ENCODE measurements at places on chromosomes 13 and 19. TPM values are rescaled to one million over a fixed set of nuclear protein-coding genes. Genes with fewer than 3 reads are reported as not detected.

DNA sequence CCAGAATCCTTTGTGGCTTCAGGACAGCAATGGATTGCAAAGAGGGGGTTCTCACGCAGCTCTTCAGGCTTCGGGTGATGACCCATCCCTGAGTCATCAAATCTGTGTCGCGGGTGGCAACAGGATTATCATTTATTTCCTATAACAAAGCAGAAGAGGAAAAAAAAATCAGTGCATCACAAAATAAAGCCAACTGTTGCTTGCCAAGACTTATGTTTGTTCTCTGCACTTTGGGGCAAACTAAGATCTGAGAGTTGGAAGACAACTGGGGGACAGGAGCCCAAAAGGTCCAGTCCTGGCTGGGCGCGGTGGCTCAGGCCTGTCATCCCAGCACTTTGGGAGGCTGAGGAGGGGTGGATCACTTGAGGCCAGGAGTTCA lies 6.4 kb downstream of the GNA15 start:
- DNase-seq: no peak
- no peak overlapping the region for H3K4me3 ChIP-seq
- peaks cover 4% of the 10 kb centered on the region for H3K27me3 ChIP-seq
- H3K36me3 ChIP-seq: no peaks in the 10 kb centered on the region
- H3K27ac ChIP-seq: no peak overlapping the region
- peaks cover under 1% of the 10 kb centered on the region for H3K4me1 ChIP-seq

DNA sequence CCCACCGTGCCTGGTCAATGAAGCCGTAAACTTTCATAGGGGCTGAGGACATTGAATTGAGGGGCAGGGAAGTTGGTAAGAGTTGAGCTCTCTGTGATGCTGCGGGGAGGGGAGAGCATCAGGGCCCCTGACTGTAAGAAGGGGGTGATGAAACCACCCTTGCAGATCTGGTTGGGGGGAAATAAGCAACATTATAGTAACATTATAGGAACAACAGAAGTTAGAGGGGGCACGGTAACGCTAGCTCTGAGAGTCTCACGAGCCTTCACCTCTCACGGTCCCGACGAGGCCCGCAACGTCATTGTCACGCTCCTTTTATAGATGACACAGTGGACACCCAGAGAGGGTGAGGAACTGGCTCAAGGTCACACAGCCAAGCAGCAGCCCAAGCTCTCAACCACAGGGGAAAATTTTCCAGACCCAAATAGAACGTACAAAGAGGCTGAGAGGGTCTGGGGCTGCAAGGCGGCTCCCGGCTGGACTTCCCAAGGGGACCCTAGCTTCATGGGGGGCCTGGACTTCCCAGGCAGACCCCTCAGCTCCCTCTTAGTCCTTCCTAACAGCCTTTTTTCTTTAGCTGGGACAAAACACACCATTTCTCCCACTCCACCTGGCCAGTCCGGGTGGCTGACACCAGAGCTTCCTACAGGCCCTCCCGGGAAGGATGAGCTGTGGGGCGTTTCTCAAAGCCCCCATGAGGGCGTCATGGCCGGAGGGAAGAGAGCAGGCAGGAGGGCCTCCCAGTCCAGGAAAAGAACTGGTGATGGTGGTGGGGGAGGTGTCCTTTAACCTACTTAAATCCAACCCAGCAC lies 4.1 kb downstream of the TLE5 start:
- no peak for DNase-seq
- H3K4me1 ChIP-seq: peaks cover 47% of the 10 kb centered on the region
- peak overlapping the region; percentile 22 for H3K4me3 ChIP-seq
- no peaks in the 10 kb centered on the region for H3K27me3 ChIP-seq

GRCh38 chr13:34207872-34208271 lies 389.9 kb downstream of the RFC3 start:
- H3K27me3 ChIP-seq: no peaks in the 10 kb centered on the region
- DNase-seq: no peak
- H3K4me3 ChIP-seq: no peak overlapping the region

DNA sequence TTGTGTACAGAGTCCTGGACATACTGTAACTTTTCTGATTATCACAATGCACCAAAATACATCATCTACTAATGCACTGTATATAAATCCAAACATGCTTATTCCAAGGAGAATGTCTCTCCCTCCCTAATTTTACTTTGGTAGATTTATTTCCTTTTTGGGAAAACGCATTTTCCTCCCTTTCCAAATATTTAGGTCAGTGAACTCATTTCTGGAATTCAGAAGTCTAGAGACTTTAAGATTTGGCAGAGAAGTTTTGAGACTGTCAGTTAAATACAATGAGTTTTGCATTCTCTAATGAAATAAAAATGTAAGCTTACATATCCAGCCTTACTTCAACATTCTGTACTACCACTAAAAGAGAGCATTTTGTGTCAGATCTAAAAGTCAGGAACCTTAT lies 165.8 kb upstream of the EDNRB start:
- H3K27me3 ChIP-seq: no peaks in the 10 kb centered on the region
- H3K27ac ChIP-seq: no peak overlapping the region
- no peaks in the 10 kb centered on the region for H3K4me1 ChIP-seq
- peaks cover 9% of the 10 kb centered on the region for H3K36me3 ChIP-seq

DNA sequence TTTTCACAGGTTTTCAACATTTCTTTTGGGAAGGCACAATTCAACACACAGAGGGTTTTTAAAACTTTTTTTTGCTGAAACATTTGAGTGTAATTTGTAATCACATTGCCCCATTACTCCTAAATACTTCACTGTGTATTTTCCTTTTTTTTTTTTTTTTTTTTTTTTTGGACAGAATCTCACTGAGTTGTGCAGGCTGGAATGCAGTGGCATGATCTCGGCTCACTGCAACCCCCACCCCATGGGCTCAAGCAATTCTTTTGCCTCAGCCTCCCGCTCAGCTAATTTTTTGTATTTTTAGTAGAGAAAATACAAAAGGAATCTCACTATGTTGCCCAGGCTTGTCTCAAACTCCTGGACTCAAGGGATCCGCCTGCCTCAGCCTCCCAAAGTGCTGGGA lies 14.8 kb upstream of the DNAJC15 start:
- H3K27ac ChIP-seq: peak overlapping the region; percentile 54
- no peak overlapping the region for H3K4me3 ChIP-seq
- peaks cover 39% of the 10 kb centered on the region for H3K4me1 ChIP-seq
- DNase-seq: no peak
- H3K27me3 ChIP-seq: no peaks in the 10 kb centered on the region

GRCh38 chr19:37079238-37079637 lies 1.0 kb downstream of the ZNF420 start:
- no peak for DNase-seq
- H3K4me3 ChIP-seq: peak overlapping the region; percentile 94
- H3K27ac ChIP-seq: no peak overlapping the region
- peaks cover 38% of the 10 kb centered on the region for H3K36me3 ChIP-seq

- H3K36me3 ChIP-seq: no peaks in the 10 kb centered on the region
- H3K27me3 ChIP-seq: no peaks in the 10 kb centered on the region
- H3K4me1 ChIP-seq: peaks cover 9% of the 10 kb centered on the region
Measured at GRCh38 chr19:7229735-7230134, 64.5 kb downstream of the INSR start.

DNA sequence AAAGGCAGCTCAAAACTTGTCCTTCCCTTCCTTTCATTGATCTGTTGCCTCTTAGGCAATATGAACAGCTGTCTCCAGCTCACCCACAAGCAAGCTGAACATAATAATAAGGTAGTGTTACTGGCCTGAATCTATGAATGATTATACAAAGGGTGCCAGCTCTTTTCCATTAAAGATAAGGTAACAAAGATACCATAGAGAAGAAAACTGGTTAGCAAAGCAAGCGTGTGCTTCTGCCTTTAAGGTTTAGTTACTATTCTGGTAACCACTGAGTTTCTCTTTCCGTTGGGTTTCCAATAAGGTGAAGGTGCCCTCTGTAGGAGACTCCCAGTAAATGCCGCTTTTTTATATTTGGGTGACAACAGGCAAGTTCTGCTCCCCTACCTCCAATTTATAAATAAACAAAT lies 12.1 kb upstream of the DACH1 start:
- H3K27me3 ChIP-seq: no peaks in the 10 kb centered on the region
- H3K27ac ChIP-seq: peak overlapping the region; percentile 77
- H3K36me3 ChIP-seq: peaks cover 8% of the 10 kb centered on the region

DNA sequence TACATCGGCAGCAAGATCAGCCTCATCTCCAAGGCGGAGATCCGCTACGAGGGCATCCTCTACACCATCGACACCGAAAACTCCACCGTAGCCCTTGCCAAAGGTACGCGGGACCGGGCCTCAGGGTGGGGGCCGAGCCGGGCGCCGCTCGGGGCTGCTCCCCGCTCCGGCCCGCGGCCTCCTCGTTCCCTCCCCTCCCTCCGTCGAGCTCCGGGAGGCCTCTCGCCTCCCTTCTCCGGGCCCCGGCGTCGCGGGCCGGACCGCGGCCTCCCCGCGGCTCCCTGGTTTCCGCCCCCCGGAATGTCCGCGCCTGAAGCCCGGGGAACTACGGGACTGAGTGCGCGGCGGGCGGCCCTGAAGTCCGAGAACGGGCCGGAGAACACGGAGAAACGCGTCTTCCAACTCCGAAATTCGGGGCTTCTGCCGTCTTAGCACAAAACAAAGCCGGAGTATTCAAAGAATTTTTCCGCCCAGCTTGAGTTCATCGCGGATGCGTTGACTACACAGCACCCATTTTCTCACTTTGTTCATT lies 423 bp downstream of the LSM14A start:
- H3K27me3 ChIP-seq: no peaks in the 10 kb centered on the region
- peak overlapping the region; percentile 87 for H3K4me3 ChIP-seq

- H3K4me3 ChIP-seq: peak overlapping the region; percentile 70
- H3K36me3 ChIP-seq: no peaks in the 10 kb centered on the region
- peak overlapping the region; percentile 95 for H3K27ac ChIP-seq
- peaks cover 30% of the 10 kb centered on the region for H3K4me1 ChIP-seq
- DNase-seq: no peak
Measured at GRCh38 chr19:45646345-45646698, 7.1 kb upstream of the EML2 start.

- DNase-seq: no peak
- H3K27ac ChIP-seq: no peak overlapping the region
- peaks cover 79% of the 10 kb centered on the region for H3K27me3 ChIP-seq
- no peak overlapping the region for H3K4me3 ChIP-seq
- no peaks in the 10 kb centered on the region for H3K36me3 ChIP-seq
Measured at GRCh38 chr19:8334458-8335342, 8.4 kb downstream of the KANK3 start.

DNA sequence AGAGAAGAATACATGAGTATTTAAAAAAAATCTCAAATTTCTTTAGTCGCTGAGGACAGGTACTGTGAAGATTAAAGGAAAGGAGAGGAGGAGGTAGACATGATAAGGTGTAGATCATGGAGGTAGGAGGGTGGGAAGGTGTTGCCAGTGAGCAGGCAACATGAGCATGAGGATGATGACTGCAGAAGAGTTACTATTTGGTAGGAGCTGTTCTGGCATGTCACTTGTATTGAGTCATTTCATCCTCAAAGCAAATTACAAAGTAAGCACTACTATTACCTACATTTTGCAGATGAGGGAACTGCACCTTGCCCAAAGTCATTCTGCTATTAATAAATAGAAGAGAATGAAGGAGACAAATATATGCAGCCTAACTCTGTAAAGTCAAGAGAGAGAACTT lies 435.8 kb upstream of the KLF12 start:
- peaks cover 8% of the 10 kb centered on the region for H3K27me3 ChIP-seq
- H3K27ac ChIP-seq: no peak overlapping the region
- no peak for DNase-seq
- no peak overlapping the region for H3K4me3 ChIP-seq
- H3K4me1 ChIP-seq: peaks cover 9% of the 10 kb centered on the region

GRCh38 chr13:22740264-22740663 lies 440.5 kb upstream of the SGCG start:
- H3K4me1 ChIP-seq: peaks cover 22% of the 10 kb centered on the region
- DNase-seq: no peak
- H3K4me3 ChIP-seq: no peak overlapping the region
- no peak overlapping the region for H3K27ac ChIP-seq

- H3K27ac ChIP-seq: no peak overlapping the region
- no peaks in the 10 kb centered on the region for H3K36me3 ChIP-seq
- no peak overlapping the region for H3K4me3 ChIP-seq
- no peak for DNase-seq
- H3K27me3 ChIP-seq: no peaks in the 10 kb centered on the region
Measured at GRCh38 chr13:72565893-72566292, 161.5 kb downstream of the MZT1 start.

GRCh38 chr19:56930647-56931535 lies 90.4 kb upstream of the PEG3 start:
- H3K27ac ChIP-seq: no peak overlapping the region
- no peaks in the 10 kb centered on the region for H3K27me3 ChIP-seq
- peaks cover 8% of the 10 kb centered on the region for H3K36me3 ChIP-seq
- no peak for DNase-seq

DNA sequence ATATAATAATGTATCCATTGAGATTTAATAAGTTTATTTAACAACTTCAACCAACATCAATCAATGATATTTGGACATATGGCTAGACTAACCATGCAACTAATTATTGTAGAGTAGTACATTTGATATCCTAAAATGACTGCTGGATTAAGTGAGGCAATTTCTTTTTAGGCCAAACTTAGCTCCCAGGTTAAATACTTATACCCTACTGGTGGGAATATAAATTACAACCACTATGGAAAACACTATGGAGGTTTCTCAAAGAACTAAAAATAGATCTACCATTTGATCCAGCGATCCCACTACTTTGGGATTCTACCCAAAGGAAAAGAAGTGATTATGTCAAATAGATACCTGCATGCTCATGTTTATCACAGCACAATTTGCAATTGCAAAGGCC lies 345.8 kb downstream of the RBM26 start:
- H3K4me3 ChIP-seq: no peak overlapping the region
- H3K27ac ChIP-seq: no peak overlapping the region
- no peaks in the 10 kb centered on the region for H3K36me3 ChIP-seq
- H3K27me3 ChIP-seq: no peaks in the 10 kb centered on the region

DNA sequence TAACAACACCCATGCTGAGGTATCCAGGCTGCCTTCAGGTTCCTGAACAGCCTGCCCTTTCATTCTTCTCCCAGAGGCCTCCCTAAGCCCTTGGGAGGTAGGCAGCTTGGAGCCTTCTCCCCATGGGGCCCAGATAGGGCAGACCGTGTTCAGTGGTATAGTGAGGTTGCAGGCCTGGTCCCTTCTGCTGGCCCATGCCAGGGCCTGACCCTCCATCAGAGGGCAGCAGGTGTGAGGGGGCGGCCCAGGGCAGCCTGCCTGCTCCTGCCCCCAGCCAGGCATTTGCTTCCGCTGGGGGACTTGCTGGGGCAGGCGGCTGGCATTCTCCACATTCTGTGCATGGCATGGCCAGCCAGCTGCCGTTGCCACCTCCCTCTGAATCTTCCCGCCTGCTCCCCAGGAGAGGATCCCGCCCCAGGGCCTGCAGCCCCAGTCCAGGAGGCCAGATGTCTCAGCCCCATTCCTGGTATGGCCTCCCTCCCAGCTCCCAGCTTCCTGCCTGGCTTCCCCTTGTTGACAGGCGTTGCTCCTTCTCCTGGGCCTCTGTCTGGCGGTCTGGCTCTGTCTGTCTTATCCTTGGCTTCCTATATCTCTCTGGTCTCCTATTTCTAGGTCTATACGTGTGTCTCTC lies 8.9 kb downstream of the CIC start:
- DNase-seq: peak; percentile 18
- no peaks in the 10 kb centered on the region for H3K27me3 ChIP-seq
- H3K27ac ChIP-seq: peak overlapping the region; percentile 91
- peak overlapping the region; percentile 78 for H3K4me3 ChIP-seq
- peaks cover 45% of the 10 kb centered on the region for H3K4me1 ChIP-seq

The GRIK5 gene
- 39.9 TPM for total RNA-seq

The ZNF814 gene
- 53.7 TPM for total RNA-seq

The TRAPPC6A gene
- total RNA-seq: 48.0 TPM

The IGSF23 gene
- total RNA-seq: not detected

The YIPF2 gene
- 66.2 TPM for total RNA-seq

The KLK3 gene
- total RNA-seq: not detected

The AP1M1 gene
- total RNA-seq: 53.9 TPM

The CD70 gene
- total RNA-seq: not detected

Data from mesothelial cell of epicardium (in vitro differentiated cells).